Cortex of kidney (tissue), 1 donor: ENCODE measurements at places on chromosomes 1 and 21.

GRCh38 chr1:155698382-155699038 lies 9.6 kb downstream of the DAP3 start:
- no peak for DNase-seq

- no peak for DNase-seq
Observed at GRCh38 chr1:17633654-17634053, 94.2 kb downstream of the ARHGEF10L start.

DNA sequence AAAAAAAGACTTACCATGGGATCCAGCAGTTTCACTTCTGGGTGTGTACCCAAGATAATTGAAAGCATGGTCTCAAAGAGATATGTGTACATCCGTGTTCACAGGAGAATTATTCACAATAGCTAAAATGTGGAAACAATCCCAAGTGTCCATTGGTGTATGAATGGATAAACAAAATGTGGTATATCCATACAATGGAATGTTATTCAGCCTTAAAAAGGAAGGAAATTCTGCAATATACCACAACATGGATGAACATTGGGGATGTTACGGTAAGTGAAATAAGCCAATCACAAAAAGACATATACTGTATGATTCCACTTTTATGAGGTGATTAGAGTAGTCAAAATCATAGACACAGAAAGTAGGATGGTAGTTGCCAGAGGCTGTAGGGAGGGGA lies 7.0 kb upstream of the TUT4 start:
- no peak for DNase-seq

DNA sequence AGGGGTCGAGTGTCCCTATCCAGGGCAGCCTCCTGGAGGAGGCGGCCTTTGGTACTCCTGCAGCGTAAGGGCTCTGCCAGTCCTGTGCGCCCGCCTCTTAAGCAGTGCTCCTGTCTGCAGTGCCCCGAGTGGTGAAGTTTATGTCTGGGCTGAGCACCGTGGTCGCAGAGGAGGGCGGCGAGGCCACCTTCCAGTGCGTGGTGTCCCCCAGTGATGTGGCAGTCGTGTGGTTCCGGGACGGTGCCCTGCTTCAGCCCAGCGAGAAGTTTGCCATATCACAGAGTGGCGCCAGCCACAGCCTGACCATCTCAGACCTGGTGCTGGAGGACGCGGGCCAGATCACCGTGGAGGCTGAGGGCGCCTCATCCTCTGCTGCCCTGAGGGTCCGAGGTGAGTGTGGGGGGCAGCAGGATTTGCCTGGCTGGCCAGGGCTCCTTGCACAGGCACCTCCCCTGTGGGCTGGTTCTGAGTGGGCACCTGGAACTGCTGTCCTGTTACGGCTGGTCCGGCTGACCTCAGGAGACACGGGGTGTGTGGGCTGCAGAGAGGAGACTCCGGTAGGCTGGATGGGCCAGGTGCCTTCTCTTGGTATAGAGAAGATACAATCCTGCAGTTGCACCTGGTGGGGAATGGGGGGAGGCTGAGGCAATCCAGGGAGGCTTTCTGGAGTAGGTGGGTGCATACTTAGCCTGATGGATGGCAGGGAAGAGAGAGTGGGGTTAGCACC lies 66.8 kb downstream of the OBSCN start:
- no peak for DNase-seq

DNA sequence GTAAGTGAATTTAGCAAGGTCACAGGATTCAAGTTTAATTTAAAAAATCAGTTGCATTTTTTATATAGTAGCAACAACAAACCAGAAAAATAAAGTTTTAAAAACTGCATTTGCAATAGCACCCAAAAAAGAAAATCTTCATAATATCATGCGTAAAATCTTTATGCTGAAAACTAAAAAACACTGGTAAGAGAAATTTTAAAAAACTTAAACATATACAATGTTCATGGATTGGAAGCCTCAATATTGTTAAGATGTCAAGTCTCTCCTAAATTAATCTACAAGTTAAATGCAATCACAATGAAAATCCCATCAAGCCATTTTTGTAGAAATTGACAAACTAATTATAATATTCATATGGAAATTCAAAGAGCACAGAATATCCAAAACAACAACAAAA lies 65.6 kb downstream of the ENAH start:
- DNase-seq = no peak

DNA sequence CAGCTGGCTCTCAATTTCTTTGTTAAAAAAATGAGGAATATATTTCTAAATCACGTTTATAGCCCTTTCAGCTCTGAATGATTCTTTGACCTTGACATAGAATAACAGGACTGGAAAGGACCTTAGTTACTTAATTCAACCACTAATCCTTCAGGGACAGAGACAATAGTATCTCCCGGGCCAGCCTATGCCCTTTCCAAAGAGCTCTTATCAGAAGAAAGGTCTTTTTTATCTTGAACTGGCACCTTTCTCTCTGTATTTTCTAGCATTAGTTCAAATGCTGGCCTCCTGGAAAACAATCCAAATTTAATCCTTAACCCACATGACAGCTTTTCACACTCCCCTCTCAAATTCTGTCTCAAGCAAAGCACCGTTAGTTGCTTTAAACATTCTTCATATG lies 44.8 kb upstream of the FBXO28 start:
- no peak for DNase-seq

- DNase-seq = no peak
Observed at GRCh38 chr21:42153746-42154145, 65.2 kb upstream of the ABCG1 start.

DNA sequence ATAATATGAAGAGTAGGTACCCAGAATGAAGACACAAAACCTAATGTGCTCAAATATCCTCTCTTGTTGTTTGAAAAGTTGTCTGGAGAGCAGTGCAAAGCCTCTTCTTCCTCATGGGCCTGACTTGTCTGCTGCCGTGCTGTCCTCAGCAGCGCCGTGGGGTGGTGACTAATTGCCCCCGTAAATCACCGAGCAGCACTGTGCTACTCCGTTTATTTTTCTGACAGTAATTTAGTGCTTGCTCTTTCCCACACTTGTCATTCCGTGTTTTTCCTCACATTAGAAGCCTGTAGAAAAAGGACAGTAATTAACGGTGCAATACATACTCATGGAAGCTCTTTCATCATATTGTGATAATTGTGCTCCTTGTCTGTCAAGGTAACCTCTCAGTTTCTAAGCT lies 114.8 kb upstream of the BARHL2 start:
- no peak for DNase-seq

- no peak for DNase-seq
Observed at GRCh38 chr1:205444931-205445645, 10.8 kb downstream of the BLACAT1 start.

DNA sequence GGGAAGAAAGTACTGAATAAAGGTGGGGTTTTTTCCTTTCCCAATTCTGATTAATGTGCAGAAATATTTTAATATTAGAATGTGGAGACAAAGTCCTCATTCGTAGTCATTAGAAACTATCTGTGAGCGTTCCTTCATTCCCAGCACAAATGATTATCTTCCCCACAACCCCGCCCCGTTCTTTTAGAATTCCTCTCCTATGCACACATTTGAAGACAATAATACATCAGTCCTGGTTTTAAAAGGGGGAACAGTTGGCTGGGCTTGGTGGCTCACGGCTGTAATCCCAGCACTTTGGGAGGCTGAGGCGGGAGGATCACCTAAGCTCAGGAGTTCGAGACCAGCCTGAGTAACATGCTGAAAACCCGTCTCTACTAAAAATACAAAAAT lies 876 bp downstream of the ALDH9A1 start:
- DNase-seq = no peak

DNA sequence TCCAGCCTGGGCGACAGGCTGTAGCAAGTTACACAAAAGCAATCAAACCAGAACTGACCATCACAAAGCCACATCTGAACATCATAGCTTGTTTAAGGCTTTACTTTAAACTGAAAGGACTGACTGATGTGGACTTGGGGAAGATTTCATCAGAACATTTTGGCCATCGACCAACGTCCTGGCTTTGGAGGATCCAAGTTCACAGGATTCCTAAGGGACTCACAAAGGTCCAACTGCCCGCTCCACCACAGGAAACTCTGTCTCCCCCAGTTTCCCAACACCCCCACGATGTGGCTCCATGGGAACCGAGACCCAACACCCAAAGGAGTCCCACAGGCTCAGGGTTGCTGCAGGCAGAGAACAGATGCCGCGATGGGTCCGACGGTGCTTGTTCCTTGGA lies 9.3 kb downstream of the SSU72 start:
- no peak for DNase-seq

DNA sequence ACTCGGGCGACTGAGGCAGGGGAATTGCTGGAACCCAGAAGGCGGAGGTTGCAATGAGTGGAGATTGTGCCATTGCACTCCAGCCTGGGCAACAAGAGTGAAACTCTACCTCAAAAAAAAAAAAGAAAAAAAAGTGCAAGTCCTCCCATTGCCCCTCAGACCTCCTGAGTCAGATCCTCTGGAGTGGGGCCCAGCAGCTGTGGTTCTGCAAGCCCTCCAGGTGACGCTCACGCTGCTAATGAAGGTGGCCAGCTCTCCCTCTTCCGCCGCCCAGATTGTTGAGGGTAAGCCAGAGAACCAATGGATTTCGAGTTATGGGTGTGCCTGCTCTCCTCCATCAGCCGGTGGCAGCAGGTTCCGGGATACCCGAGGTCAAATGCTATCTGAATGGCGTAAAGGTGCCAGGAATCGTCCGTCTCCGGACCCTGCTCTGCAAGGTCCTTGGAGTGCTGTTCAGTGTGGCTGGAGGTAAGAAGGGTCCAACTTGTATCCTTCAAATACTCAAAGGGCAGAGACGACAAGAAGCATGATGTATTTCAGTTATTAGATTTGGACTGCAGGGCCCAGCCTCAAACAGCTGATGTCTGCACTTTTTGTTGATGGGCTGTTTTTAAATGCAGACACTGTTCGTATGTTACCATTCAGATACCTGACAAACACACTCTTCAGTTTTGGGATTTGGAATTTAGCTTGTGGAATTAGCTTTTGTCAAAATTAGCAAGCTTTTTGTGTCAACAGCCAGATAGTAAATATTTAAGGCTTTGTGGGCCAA lies 17.6 kb downstream of the CLCN6 start:
- DNase-seq = no peak

GRCh38 chr1:202144402-202145067 lies at the start of gene ARL8A:
ARL8A (minus strand) TSS chr1:202144737; CDS start chr1:202144572, 165 bp downstream.
- no peak for DNase-seq

DNA sequence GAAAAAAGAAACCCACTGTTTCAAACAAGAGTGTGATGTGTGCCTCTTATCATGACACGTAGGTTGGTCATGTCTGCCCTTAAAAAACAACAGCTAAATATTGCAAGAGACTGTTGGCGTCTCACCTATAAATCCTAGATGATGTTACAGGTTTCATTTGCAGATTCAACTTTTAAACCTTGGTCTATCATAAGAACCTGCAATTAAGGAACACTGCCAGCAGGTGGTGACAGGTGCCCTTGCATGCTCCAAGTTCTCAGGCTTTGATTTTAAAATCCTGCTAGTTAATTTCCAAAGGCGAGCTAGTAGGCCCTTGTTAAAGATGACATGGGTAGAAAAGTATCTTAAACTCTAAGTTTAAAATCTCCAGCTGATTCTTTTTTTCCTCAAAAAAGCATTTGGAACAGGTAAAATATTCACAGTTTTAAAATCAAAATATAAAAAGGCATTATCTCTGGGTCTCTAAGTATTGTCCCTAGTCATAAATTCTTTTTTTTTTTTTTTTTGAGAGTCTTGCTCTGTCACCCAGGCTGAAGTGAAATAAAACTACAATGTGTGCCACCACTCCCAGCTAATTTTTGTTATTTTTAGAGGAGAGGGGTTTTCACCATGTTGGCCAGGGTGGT lies 39.1 kb downstream of the CLSTN1 start:
- DNase-seq = no peak

- no peak for DNase-seq
Observed at GRCh38 chr1:103496014-103496635, 29.4 kb upstream of the RNPC3 start.

GRCh38 chr1:24018611-24019580 lies 38.8 kb upstream of the SRSF10 start:
- DNase-seq = no peak

- no peak for DNase-seq
Observed at GRCh38 chr1:172585861-172586260, 52.9 kb downstream of the SUCO start.

- no peak for DNase-seq
Observed at GRCh38 chr1:53147174-53147573, 4.7 kb upstream of the SLC1A7 start.

- no peak for DNase-seq
Observed at GRCh38 chr21:44962403-44962966, 22.7 kb downstream of the SLX9 start.

DNA sequence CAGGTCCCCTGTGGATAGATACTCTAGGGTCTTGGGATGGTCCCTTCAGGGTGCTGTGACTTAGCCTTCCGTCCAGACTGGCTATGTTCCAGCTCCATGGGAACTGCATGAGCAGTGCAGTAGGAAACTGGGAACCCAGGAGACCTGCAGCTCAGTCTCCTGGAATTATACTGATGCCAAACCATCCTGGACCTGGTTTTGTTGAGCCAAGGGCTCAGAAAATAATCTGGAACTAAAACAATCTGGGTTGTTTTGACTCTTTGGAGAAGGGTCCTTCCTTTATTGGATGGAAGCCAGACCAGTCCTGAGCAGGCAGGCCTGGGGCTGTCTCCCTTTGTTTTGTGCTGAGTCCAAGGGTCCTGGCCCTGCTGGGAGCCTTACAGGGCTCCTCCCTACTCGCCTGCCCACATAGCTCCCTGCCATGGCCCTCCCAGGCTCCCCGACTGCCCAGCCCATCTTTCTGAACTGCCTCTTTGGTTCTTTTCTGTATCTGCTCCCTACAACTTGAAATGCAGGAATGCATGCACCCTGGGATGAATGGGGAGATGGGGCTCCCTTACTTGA lies 1.2 kb downstream of the IPO13 start:
- no peak for DNase-seq

DNA sequence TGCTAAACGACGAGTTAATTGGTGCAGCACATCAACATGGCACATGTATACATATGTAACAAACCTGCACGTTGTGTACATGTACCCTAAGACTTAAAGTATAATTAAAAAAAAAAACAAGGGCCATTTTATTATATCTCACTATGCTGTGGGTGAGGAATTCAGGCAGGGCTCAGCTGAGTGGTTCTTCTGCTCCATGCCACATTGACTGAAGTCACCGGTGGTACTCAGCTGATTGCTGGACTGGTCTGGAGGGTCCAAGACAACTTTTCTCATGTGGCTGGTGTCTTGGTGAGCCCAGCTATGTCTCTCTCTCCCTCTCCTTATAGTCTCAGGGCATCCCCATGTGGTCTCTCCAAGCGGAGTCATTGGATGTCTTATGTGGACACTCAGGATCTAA lies 275.0 kb downstream of the GRIK3 start:
- no peak for DNase-seq

- DNase-seq = no peak
Observed at GRCh38 chr1:51000160-51000559, 30.1 kb downstream of the CDKN2C start.
